SK-MEL-5 (cell line): ENCODE measurements at places on chromosomes 1 and 21. TPM values are rescaled to one million over a fixed set of nuclear protein-coding genes. Genes with fewer than 3 reads are reported as not detected.

TPTE gene
- total RNA-seq: 0.26 and 1.5 TPM in 2 replicates

- no peak for DNase-seq
Measured at GRCh38 chr1:42815941-42816584, 859 bp upstream of the ERMAP start.

DNA sequence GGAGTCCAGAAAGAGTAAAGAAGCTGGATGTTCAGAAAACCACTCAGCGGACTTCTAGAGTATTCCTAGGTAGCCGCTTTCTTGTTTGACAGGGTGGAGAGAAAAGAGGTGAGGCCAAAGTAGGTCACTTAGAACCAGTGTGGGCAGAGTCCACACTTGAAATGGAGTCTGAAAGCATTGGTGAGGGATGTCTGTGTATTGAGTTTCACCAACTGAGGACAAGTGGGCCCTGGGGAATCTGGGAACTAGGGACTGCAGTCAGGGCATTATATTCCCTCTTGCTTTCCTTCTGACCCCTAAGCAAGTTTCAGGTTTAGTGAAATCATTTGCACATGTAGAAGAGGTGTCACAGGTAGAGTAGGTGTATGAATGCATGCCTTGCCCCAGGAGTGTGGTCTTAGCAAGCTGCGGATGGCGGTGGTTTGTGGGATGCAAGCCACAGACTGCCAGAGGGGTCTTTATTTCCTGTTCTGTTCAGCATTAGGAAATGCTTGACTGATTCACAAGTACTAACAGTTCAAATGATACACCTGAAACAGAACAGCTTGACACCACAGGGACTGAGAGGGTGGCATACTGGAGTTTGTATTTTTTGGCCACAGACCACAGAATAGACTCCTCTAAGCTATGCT lies 1.1 kb upstream of the GNG12 start:
- no peak for DNase-seq

DNA sequence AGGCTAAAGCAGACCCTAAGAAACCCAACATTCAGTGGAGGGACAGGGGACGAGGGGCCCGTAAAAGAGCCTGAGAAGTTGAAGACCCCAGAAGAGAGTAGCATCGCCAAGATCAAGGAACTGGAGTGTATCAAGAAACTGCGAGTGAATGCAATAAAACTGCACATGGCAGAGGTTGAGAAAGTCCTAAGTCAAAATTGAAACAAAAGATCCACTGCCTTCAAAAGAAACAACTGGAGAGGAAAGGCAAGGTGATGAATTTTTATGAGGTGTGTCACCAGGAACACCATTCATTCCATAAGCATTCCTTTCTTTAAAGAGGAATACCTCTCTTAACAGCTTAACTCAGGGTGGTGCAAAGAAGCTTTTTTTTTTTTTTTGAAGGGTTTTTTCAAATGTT lies 38.3 kb upstream of the ADORA3 start:
- no peak for DNase-seq
